ENCODE measurements at places on chromosomes 5 and 9.

DNA sequence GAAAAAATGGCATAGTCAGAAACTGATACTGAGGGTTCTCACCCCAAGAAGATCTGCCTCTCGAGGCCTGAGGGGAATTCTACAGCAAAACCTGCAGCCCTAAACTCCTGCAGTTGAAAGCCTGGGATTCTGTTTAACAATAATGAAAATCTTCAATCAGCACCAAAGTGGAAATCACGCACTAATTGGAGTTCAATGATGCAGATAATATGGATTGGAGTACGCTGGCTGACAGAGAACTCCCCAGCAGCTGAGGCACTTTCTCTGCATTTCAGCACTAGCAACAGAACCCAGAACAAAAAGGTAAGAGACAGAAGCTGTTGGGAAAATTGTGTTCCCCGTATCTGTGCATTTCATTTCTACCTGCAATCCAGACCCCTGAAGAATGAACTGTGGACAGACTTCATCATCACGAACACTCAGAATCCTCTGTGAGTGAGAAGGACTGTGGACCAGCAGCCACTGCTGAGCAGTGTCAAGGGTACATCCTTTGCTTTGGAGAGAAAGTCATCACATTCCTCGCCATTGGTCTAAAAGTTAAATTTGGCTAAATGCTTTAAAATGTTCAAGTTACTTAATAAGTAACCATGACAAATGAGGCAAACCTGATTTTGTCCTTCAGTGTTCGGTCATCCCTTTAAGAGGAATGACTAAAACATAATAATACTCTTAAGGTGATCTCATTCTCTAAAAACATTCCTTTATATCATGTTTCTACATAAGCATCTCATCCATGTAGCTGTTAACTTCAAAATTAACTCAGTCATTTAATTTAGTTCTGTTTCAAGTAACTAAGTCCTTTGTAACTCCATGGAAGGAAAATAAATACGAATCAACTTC is 126.1 kb downstream of the GAS1 start:
- no peak for DNase-seq

- no peak for DNase-seq
These were observed 91.7 kb downstream of the NRG2 start for GRCh38 chr5:139951296-139951924.

- no peak for DNase-seq
These were observed 110.8 kb downstream of the MARCHF3 start for GRCh38 chr5:126919566-126919965.

DNA sequence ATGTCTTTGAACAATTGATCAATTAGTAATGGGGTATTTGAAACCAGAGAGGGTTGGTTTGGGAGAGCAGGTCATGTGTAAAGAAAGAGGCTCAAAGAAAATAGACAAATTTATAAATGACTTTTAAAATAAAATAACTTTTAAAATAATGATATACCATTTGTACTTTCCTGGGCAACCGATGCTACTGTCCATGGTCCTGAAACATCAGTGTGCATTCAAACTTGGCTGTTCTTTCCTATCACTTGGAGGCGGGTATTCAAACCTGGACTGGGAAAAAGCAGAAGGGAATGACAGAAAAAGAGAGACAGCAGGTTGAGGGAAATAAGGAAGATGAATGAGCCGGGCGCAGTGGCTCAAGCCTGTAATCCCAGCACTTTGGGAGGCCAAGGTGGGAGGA is 1446.4 kb upstream of the WWC1 start:
- peak; percentile 28 for DNase-seq

GRCh38 chr9:92971776-92972175 is 24.5 kb downstream of the FGD3 start:
- no peak for DNase-seq

- no peak for DNase-seq
These were observed 29.8 kb downstream of the PCDHAC2 start for GRCh38 chr5:140996060-140996459.

DNA sequence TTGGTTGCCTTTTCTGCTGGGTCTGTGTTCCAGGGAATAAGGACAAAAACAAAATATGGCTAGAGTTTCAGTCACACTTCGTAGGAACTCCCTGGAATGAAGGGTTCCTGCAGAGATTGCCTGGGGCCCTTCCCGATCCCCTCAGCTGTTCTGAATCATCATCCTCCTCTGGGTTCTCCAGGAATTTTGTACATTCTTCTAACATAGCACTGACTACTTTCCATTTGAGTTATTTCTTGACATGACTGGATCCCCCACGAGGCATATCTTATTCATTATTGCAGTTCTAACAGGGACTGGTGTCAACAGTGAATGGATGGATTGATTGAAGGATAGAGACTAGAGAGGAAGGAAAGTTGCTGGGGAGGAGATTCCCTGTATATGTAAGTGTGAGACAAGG is 49.2 kb upstream of the TNC start:
- no peak for DNase-seq

GRCh38 chr5:172293054-172293744 is 9.6 kb upstream of the UBTD2 start:
- DNase-seq, result peak; percentile 51

DNA sequence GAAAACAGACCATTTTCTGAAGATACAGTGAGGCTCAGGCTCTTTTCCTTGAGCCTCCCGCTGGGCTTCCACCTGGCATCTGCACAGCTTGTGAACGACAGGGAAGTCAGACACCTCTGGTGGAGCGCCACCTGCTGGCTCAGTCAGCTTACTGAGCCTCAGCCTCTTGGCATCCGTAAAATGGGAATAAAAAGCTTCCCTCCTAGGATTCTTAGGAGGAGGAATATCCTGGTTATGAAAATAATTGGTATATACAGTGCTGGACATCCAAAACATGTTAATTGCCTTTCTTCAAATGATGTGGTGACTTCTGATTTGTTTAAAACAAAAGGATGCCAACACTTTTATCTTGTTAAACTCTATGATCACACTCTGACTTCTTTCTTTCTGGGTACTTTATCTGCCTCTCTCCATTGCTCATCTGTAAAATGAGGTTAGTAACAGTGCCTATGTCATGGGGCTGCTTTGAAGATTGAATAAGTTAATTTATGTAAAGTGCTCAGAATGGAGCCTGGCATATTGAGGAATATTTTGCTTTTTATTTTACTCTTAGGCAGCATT is 67.5 kb downstream of the MAMDC2 start:
- DNase-seq, result no peak

DNA sequence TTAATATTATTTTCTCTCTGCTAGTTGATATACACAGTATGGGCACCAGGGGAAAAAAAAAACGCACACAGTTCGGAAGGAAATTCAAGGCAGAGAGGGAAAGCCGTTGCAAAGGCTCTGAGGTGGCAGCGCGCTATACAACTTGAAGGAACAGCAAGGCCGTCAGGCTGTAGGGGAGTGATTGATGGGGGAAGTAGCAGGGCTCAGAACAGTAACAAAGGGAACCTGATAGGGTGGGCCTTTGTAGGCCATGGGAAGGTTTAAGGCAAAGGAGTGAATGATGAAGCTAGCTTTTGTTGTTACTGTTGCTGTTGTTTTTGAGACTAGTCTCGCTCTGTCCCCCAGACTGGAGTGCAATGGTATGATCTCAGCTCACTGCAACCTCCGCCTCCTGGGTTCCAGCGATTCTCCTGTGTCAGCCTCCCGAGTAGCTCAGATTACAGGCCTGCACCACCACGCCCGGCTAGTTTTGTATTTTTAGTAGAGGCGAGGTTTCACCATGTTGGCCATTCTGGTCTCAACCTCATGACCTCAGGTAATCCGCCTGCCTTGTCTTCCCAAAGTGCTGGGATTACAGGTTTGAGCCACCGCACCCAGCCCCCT is 27.0 kb downstream of the AQP7 start:
- no peak for DNase-seq

DNA sequence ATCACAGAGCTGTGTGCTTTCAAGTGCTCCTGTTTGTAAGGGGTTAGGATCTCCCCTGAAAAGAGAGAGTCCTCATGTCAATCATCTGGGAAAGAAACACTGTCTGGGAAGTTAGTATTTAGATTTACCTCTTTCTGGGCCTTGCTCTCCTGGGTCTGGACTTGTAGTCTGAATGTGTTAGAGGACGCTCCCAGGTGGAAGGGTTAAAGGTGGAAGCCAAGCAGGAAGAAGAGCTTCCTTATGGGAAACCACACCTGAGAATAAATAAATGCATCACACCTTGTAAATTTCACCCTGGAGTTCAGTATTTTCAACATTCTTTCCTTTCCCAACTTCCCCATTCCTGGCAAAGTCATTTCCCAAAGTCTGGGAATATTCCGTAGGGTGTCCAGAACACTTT is 1.3 kb downstream of the PLGRKT start:
- no peak for DNase-seq

DNA sequence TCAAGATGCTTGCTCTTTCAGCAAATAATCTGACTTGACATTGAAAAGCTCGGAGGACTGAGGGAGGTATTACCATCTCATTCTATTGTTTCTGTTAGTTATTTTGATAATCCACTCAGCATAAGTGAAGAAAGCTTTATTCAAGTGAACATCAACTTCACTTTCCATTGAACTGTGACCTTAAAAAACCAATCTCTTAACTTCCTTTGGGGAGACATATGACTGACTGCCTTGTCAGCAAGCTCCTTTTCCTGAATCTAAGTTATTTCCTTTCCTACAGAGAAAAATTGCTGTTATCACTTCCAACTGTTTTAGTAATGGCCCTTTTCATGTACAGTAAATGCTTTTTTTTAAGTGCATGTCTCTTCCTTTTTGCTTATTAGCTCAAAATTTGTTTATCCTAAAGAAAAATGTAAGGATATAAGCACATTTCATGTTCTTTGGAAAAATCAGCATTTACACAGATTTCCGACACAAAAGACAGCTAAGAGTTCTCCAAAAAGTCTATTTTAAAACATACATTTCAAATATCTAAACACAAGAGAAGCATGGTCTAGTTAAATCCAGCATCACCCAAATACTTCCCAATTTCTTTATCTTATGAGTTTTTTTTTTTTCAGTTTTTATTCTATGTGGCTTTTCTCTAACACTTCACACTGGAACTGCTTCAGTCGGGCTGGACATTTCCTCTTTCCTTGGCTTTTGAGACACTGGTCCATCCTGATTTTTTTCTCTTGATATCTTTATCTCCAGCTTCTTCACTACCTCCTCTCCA is 117.9 kb upstream of the DAB2 start:
- DNase-seq, result no peak

- DNase-seq, result no peak
These were observed 536.1 kb downstream of the ZNF608 start for GRCh38 chr5:124210111-124210910.

- DNase-seq, result no peak
These were observed 37.8 kb downstream of the RABGAP1 start for GRCh38 chr9:122978601-122979000.

- no peak for DNase-seq
These were observed 268.6 kb upstream of the CLINT1 start for GRCh38 chr5:158127536-158127935.

- DNase-seq, result no peak
These were observed 19.8 kb downstream of the CKMT2 start for GRCh38 chr5:81252904-81253303.

GRCh38 chr5:110611817-110612216 is 114.7 kb downstream of the TMEM232 start:
- DNase-seq, result no peak

GRCh38 chr9:35691757-35692301 is 2.1 kb upstream of the TPM2 start:
- DNase-seq, result no peak

- no peak for DNase-seq
These were observed 40.6 kb downstream of the CAMK2A start for GRCh38 chr5:150248946-150249345.

GRCh38 chr5:58115811-58116210 is 344.1 kb downstream of the PLK2 start:
- DNase-seq, result no peak

- DNase-seq, result no peak
These were observed 210.5 kb upstream of the NREP start for GRCh38 chr5:111967463-111967862.

DNA sequence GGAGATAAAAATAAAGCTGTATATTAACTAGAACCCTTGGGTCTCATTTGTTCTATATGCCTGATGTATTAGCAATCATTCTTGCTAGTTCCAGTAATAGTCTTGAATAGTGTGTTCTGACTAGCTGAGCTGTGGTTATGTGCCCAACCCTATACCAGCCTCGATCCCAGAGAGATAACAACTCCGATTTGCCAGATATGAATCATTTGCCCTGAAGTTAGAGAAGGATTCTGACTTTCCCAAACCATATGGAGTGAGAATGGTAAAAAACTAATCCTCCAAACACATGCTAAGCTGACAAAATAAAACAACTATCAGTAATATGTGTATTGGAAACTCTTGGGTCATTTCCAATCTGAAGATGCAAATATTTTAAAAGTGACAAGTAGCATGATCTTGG is 64.8 kb downstream of the ALDH1A1 start:
- no peak for DNase-seq

GRCh38 chr9:98765256-98765655 is 31.1 kb downstream of the ANKS6 start:
- no peak for DNase-seq

DNA sequence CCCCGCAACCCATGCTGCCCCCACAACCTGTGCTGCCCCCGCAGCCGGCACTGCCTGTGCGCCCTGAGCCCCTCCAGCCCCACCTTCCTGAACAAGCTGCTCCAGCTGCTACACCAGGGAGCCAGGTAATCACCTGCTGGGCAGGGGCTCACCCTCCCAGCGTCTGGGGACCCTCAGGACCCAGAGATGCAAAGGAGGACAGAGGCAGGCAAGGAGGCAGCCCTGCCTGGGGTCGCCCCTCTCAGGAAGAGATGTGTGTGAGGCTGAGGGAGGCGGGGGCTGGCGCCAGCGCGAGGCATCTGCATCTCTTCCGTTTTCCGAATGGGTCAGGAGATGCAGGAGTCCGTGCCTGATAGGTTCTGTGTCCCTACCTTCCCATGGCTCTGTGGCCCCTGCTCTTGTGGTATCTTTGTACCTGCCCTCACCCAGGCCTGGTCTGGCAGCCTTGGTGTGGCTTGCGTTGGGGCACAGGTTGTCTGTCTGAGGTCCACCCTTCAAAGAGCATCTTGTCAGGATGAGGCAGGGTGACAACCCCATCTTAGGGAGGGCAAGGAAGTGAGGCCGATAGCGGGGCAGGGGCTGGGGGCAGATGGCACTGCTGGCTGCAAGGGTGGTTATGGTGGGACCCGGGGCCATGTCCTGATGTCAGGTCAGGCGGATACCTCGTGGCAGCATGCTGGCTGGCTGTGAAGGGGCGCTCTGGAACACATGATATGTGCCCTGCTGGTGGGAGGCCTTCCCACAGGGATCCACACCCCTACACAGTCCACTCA is 75.7 kb downstream of the WNK2 start:
- no peak for DNase-seq

DNA sequence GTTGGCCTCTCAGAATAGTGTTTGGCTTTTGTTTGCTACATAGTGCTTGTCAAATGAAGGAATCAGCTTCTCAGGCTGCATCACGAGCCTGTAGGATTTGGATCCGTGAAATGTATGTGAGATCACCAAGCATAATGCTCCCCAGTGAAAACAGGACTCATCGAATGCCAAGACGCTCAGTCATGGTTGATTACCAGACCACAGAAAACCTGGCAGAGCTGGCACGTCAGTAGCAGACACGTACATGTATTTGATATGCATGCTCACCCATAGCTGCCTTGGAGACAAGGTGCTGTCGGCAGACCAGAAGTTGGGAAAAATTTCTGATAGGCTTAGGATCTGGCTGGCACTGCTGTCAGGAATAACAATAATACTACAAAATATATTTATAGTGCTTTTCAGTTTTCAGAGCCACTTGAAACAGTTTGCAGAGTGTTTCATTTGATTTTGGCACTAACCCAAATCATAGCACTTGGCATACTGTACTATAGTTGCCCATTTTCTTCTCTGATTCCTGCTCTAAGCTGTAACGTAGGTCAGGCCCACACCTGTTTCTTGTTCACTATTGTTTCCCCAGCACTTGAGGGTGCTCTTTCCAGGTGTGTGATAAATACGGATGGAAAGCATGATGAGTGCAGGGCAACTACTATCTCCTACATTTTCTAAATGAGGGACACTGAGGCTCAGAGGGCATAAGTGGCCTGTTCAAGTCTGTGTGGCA is 226.1 kb downstream of the NR3C1 start:
- no peak for DNase-seq

Measured in renal cortex interstitium (tissue), 15 donors.